ENCODE measurements at places on chromosomes 1 and 21.
A peak's percentile ranks its signal among the peaks of the same experiment; 100 is the strongest.

GRCh38 chr1:2115008-2115641, 64.9 kb downstream of the PRKCZ start:
- no peak for DNase-seq

DNA sequence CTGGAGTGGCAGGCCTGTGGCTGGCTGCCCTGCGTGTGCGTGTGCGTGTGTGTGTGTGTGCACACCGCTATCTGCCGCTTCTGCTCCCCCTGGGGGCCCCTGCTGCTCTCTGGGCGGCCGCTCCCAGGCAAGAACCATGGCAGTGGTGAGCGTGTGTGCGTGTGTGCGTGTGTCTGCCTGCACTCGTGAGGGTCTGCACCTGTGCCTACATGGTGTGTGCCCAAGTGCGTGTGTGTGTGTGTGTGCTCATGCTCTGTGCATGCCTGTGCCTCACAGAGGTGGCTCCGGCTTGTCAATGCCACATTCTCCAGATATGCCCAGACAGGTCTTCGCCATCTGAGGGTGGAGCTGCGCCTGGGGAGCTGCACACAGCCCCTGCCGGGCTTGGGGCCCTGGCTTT, 18.7 kb upstream of the PEX10 start:
- no peak for DNase-seq

DNA sequence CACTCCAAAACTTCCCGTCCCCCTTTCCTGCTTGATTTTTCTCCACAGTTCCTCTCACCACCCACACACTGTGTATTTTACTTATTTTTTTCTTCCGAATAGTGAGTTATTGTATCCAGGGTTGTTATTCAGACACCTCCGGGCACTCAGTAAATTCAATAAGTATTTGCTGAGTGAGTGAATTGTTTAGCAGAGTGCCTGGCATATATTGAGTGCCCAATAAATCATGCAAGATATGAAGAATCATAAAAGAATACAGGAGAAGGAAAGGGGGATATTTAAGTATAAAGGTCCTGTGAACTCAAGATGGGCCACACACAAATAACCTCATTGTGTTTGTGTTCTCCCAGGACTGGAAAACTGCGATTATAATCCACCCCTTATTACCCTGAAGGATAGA, 139.9 kb downstream of the GALNT2 start:
- no peak for DNase-seq

DNA sequence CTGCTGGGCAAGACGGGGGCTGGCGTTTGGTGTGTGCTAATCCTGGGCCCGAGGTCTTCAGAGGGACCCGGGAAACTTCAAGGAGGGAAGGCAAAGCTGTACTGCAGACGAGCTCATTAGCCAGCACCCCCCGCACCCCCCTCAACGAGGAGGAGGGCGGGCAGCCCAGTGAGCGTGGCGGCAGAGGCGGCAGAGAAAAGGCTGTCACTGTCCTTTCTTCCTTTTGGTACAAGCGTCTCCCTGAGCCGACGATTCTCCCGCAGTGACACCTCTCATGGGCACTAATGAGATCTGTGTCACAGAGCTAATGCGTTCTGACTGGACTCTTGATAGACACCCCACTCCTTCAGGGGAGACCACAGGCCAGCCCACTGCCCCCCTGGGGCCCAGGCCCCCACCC, 29.5 kb downstream of the DMAP1 start:
- DNase-seq, result no peak

- no peak for DNase-seq
Measured at GRCh38 chr1:85060038-85060437, 11.7 kb upstream of the MCOLN3 start.

DNA sequence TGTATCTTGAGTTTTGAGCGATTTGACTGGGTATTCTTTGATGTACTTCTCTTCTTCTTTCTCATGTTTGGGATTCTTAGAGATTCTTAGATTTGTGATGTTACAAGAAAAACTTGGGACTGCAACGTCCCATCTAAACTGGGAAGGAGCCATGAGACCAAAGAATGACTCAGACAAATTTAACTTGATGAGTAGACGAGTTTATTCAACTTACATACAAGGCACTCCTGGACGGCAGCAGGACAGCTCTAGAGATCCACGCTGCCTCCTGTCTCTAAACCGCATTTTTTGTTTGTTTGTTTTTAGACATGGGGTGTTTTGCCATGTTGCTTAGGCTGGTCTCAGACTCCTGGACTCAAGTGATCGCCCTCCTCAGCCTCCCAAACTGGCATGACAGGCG, 137.1 kb downstream of the PIK3R3 start:
- DNase-seq, result no peak

DNA sequence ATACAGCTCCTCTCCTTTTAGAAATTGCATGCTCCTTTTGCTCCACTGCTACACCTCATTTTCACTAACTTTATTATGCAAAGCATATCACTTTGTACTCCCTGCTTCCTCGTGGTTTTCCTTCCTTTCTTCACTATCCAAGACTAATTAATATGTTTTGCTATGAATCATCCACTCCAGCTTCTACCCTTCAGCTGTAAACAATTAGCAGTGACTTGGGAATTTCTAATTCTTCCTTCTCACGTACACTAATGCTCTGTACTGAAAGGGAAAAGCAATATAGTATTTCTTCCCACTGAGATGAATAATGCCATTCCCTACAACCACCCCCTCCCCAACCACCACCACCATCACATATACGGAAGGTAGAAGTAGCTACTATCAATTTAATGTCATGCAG, 1917.0 kb downstream of the MRPL39 start:
- DNase-seq, result no peak

DNA sequence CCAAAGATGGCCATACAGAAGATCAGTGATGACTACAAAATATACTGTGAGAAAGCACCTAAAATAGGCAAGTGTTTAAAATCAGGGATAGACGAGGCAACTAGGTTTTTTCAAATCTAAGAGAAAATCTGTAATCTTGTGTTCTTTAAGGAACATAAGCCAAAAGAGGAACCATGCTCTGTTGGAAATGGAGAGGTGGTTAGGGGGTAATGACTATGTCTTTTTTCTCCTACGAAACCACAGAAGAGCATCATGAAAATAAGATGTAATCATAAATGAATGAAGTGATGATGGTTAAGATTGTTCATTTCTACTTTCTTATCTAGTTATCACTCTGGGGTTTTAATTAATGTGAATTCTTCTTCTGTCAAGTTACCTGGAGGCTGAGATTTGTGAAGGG, 43.1 kb downstream of the RGSL1 start:
- no peak for DNase-seq

DNA sequence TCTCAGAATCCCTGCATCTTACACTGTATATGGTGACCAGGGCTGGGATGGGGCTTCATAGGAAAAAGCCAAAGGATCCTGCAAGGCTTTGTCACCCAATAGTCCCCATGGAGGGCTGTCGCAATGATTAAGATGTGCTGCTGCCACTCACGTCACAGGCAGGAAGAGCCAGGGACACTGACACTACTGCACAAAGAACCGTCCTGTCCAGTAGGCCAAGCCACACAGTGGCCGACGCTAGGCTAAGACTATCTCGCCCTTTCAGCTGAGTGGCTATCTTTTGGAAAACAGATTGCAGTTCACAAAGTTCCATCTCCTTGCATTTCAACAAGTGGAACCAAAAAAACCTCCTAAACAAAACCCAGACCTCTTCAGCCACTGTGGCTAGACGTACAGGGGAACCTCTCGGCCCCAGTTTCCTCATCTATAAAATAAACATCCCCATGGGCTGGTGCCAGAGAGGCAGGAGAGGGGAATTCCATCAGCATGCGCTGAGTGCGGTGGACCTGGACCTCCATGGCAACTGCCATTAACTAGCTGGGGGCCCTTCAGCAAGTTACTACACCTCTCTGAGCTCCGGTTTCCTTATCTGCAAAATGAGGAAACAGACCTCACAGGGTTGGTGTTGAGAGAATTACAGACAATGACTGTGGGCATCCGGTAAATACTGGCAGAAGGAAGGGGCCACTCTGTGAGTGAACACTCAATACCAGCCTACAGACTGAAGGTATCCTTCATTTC, 8.7 kb downstream of the CAPZB start:
- DNase-seq, result peak; percentile 97

DNA sequence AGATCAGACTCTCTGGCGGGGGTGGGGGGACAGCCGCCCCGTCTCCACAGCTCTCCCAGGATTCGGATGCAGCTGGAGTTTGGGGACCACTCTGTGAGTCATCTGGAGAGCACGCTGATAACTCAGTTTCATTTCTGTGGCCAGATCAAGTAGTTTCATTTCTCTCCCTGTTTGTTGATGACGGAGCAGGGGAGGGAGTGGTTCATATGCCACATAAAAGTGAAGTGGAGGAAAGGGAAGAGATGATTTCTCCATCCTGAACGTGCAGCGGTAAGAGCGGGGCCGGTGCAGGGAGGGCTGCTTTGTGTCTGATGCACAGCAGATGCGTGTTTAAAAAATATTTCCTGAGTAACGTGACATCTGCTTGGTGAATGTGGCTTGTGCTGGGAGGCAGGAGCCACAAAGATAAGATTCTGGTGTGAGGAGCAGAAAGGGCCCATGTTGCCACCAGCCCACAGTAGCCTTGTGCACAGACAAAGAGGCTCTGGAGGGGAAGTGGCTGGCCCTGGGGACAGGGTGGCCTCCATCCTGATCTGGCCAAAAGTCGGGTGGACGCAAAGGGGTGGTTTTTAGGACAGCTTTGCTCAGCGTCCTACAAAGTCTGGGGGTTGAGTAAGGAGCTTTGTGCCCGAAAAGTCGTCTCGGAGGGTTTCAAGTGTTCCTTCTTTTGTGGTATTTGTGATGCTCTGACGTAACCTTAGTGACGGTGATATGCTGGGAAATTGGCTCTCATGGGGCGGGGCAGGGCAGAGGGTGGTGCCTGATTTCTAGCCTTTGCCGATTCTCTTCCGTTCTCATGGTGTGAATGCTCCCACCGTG, at the start of gene MX2:
Gene MX2 (plus strand): TSS at position 242 of the 819 bp plus-strand sequence. CDS start 14,880 bp downstream, outside the sequence.
- peak; percentile 76 for DNase-seq

Measured in Kasumi-1 (cell line).